NCI-H146 (cell line): ENCODE measurements at places on chromosomes 7 and 10.

- no peak for DNase-seq
These were observed 422.0 kb downstream of the PLXNA4 start for GRCh38 chr7:132154248-132154647.

DNA sequence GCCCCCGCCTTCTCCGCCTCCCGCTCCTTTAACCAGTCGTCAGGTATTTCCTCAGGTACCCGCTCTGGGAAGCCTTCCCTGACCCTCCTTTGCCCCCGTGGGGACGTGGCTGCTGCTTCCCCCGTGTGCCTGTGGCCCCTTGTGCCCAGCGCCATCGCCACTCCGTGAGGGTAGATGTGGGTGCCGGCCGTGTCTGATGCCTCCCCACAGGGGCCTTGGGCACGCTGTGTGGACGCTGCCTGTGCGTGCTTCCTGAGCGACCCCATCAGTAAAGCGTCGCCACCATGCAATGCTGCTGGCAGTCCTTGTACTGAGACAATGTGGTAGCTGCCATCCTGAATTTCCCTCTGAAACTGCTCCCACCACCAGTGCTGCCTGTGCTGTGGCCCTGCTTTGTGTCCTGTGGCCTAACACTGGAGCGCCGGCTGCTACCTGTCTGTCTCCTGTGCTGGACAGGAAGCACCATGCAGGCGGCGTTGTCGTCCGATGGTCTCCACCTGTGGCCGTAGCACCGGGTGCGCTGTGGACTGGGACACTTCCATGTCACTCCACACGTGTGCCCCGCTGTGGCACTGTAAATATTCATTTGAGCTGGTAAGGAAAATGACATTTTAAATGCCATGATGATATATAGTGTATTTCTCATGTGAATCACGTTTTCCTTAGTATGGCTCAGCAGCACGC lies 213.8 kb downstream of the MGMT start:
- DNase-seq: no peak

- no peak for DNase-seq
These were observed 279.8 kb upstream of the ZNF32 start for GRCh38 chr10:43928425-43928968.

- no peak for DNase-seq
These were observed 332.3 kb upstream of the PRKCQ start for GRCh38 chr10:6912424-6912823.

DNA sequence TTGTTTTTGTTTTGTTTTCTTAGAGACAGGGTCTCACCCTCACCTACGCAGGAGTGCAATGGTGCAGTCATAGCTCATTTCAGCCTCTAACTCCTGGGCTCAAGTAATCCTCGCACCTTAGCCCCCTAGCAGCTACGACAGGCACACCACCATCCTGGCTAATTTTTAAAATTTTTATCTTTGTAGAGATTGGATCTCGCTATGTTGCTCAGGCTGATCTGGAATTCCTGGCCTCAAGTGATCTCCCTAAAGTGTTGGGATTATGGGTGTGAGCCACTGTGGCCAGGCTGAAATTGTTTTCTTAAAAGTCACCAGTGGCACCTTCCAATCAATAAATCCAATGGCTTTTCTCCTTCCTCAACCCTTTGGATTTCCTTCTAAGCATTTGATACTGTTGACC lies 20.9 kb upstream of the DDX50 start:
- no peak for DNase-seq

DNA sequence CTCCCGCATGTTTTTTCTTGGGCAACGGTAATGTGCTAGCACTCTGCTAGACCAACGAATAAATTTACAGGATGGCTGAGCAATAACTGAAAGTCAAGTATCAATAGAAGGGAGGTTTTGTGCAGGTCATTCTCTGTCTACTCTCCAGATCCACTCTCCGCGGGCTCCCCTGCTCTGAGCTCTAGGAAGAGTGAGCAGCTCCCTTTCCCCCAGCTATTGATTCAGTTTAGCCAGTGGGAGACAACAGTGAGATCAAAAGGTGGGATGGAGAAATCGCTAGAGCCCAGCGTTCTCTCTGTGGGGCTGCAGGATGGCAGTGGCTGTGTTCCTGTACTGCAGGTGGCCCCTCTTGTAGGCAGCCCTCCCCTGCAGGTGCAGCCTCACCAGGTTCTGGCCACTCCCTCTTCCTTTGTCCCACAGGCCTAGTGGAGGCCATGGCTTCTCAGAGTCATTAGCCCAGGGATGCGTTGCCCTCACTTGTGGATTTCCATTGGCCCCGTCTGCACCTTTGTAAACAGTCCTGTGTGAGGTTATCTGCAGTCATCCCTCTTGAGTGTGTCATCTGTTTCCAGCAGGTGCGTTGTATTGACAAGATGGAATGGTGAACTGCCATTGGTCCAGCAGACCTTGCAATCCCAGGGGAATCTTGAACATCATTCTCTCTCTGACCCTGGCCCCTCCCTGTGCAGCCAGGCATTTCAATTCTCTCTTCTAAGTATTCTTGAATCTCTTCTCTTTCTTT lies 11.1 kb downstream of the MSRB2 start:
- DNase-seq: peak; percentile 100

DNA sequence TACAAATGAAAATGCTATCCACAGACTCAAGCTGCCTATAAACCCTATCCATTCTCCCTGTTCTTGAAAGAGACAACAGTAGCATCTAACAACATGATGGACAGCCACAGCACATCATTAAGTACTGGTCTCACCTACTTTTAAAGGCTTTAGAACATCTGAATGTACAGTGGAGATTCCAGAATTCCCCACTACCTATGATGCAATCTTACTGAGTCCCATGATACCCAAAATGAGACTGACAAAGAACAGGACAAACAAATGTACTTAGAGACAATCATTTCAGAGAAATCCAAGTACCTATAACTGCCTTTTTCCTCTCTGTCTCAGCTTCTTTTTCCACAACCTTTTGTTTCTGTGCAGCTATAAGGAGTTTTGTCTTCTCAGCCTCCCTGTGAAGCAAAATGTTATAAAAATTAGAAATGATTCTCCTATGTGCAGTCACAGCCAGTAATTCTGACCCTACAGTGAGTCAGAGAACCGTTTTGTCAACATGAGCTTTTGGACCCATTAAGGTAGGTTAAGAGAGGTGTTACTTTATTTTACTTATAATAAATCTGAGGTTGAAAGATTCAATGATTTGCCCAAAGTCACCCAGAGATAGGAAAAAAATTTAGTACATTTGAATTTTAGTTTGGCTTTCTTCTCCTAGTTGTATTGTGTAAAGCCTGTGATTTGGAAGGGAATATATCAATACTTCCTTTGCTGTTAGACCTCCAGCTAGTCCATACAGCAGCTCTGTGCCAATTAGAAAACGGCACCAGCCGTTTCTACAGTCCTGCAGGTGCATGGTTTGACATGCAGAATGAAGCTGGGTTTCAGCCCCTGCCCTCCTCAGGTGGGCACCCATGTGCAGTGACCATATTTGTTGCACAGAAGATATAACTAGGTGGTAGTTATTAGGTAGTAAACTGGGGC lies 21.9 kb downstream of the ERLIN1 start:
- DNase-seq: no peak

- DNase-seq: no peak
These were observed 257.2 kb downstream of the CTNNA3 start for GRCh38 chr10:67438605-67439304.

- no peak for DNase-seq
These were observed 13.7 kb downstream of the ADCYAP1R1 start for GRCh38 chr7:31065840-31066239.

GRCh38 chr10:59803714-59804113 lies 50.5 kb upstream of the MRLN start:
- DNase-seq: no peak

- no peak for DNase-seq
These were observed 100.3 kb downstream of the PAXIP1 start for GRCh38 chr7:154902600-154903082.

DNA sequence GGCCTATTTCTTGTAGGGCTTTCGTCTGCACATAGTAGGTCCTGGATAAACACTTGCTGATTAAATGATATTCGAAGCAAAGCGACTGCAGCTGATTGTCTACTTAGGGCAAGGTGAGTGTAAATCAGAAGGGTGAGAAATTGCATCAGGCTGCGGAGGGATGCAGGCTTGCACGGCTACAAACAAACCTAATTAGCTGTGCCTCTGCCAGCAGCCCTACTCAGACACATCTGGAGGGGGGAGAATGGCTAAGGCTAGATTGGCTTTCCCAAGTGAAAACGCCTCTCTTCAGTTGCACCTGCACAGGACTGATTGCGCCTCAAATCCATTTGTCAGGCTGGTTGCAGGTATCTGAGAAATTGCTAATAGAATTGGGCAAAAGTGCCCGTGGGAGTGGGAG lies 247.5 kb downstream of the DPP6 start:
- no peak for DNase-seq

- no peak for DNase-seq
These were observed 40.2 kb upstream of the PRSS58 start for GRCh38 chr7:142298009-142298408.

GRCh38 chr7:2405601-2406345 lies 2.4 kb downstream of the CHST12 start:
- no peak for DNase-seq

DNA sequence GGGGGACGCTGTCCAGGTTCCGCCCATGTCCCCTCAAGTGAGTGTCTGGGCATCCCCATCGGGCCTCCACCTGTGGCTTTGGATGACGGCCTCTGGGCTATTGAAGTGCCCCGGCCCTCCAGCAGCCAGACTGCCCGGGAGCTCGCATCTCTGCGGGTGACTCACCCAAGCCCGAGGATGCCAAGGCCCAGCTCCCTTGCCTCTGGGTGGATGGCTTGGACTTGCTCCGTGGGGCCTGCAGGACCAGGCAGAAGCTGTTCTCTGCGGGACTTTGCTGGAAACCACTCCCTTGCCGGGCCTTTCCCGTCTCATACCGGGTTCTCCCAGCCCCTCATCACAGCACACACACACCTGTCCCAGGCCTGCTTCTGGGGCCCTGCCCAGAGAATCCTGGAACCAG lies 22.4 kb downstream of the DPYSL4 start:
- DNase-seq: no peak

- DNase-seq: no peak
These were observed 53.9 kb downstream of the SYPL1 start for GRCh38 chr7:106057962-106058927.

- no peak for DNase-seq
These were observed 178.0 kb upstream of the GLI3 start for GRCh38 chr7:42414941-42415505.

- no peak for DNase-seq
These were observed 105.2 kb upstream of the PDLIM1 start for GRCh38 chr10:95395947-95396449.

DNA sequence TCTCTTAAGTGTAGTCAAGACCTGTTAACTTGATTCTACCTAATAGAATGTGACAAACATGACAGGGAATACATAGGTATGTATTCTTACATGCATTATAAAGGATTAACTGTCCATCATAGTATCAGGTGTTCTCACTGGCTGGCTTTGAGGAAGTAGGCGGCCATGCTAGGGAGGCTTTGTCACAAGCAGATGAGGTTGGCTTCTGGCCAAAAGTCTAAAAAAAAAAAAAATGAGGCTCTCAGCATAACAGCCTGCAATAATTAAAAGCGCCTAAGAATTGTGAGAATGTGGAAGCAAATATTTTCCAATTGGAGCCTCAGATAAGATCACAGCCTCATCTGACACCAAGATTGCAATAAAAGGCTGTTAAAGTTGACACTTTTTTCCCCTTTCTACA lies 1256.8 kb upstream of the SORCS1 start:
- DNase-seq: no peak

GRCh38 chr7:130669085-130669700 lies 645 bp upstream of the COPG2 start:
- DNase-seq: no peak

- peak; percentile 79 for DNase-seq
These were observed 878 bp downstream of the SEC61A2 start for GRCh38 chr10:12130237-12130872.

DNA sequence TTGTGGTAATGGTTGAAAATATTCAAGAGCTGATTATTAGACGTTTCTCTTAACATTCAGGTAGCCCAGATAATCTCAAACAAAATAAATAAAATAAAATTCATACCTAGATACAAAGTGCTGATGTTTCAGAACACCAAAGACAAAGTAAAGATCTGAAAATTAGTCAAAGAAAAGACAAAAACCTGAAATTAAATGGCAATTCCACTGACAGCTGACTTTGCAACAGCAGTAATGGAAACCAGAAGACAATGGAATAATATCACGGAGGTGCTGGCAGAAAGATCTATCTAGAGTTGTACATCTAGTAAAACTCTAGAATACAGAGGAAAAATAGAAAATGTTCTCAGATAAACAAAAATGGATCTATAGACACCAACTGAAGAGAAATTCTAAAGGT lies 58.0 kb upstream of the IKZF1 start:
- DNase-seq: no peak

GRCh38 chr10:33460505-33461294 lies 126.2 kb upstream of the NRP1 start:
- no peak for DNase-seq

DNA sequence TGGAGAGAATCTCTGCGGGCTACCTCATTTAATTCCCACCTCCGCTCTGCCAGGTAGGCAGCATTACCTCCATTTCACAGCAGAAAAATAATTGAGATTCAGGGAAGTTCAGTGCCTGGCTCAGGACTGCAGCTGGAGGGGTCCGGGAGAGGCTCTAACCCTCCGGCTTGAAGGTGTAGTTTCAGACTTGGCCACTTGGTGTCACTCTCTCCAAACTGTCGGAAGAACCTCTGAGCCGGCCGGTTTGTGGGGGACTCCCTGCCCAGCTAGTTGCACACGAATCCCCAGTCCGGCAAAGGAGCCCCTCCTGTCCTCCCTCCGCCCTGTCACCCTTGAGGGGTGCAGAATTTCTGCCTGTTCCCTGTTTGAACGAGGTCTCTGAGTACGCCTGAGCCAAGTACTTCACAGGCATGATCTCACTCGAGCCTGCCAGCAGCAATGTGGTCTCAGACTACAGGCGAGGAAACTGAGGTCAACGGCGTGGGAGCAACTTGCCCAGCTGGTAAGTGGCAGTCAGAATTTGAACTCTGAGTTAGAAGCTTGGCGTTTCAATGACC lies 144.7 kb upstream of the ZNF716 start:
- DNase-seq: no peak

DNA sequence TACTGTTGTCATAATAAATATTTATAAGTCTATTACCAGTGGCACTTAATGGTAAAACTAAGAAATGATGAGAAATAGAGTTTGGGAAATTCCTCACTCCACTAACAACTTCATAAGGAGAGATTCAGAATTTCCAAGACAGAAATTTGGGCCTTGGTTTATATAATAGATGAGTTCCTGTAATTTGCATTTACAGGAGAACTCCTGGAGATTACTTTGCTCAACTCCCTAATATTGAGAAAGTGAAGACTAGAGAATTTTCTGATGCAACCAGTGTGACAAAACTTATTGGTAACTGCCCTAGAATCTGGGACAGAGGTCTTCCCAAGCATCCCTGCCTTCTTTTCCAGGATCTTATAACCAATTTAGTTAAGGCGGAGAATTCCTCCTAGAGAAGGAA lies 49.1 kb upstream of the GSAP start:
- DNase-seq: no peak

GRCh38 chr7:100667331-100668068 lies 6.0 kb upstream of the GNB2 start:
- DNase-seq: no peak

DNA sequence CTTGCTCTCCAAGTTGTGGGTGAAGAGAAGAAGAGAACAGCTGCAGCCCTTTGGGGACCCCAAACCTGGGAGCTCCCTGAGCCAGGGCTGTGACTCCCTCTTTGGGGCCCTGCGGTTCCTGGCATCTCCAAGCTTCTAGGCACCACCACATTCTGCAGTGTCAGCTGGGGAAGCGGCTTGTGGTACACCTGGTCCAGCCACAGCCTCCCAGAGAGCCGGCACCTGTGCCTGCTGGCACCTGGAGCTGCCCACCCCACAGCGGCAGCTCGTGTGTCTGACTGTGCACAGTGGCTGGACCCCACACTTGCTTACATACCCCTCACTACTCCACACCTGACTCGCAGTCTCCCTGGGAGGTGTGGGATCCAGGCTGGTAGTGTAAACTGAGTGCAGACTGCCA lies 23.5 kb downstream of the FAM241B start:
- DNase-seq: no peak
